ENCODE measurements at places on chromosomes 12 and 14.

DNA sequence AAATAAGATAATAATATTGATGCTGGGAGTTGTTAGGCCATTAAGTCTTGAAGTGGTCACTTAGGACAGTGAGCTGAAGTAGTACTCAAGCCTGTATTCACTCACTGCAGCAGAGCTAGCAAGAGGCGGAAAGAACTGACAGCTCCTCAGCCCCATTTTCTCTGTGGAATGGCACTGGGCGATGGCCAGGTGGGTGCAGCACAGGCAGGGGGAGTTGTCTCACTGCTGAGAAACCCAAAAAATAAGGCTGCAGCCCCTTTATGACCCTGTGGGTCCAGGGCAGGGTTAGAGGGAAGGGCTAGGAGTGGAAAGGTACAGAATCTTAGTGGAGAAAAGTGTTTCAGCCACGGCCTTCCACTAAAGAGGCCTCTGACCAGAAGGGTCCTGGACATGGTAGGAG is 35.5 kb downstream of the PDZRN4 start:
- DNase-seq, result no peak

GRCh38 chr12:71061451-71061850 is 96.3 kb downstream of the TSPAN8 start:
- no peak for DNase-seq

DNA sequence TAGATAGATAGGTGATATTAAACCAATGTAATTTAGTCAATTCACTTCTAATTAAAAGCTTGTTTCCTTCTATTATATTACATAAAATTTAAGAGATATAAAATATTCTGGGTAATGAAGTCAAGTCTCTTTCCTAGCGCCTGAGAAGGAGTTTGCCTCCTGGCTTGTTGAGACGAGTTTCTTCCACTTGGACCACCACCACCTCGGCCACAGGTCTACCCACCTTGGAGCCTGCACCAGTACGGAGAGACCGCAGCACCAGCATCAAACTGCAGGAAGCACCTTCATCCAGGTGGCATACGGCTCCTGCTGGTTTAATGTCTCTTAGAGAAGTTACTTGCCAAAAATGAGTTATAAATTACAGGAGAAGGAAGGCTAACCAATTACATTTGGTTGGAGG is 79.0 kb upstream of the SLCO1C1 start:
- DNase-seq, result no peak

DNA sequence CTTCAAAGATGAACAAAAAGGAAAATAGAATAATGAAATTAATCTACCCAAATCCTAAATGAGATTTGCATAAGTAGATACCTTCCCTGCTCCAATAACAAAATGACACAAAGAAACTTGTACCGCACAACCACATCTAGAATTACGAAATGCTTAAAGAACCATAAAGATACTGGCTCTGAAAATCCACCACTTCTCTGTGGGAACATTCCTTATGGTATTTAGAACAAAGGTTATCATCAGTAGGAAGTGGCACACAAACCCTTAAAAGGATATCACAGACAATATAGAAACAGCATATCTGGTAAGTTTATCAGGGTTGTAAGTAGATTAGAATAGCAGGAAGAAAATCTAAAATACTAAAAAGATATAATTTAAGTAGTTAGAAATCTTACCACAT is 11.6 kb downstream of the IAPP start:
- no peak for DNase-seq

- peak; percentile 57 for DNase-seq
Measured at GRCh38 chr12:6039894-6040601, 84.4 kb downstream of the VWF start.

- peak; percentile 78 for DNase-seq
Measured at GRCh38 chr12:52884526-52885293, 20.2 kb downstream of the KRT8 start.

GRCh38 chr14:98548071-98548686 is 723.8 kb downstream of the BCL11B start:
- DNase-seq, result no peak

- no peak for DNase-seq
Measured at GRCh38 chr14:106513302-106513701, 986.9 kb downstream of the TMEM121 start.

DNA sequence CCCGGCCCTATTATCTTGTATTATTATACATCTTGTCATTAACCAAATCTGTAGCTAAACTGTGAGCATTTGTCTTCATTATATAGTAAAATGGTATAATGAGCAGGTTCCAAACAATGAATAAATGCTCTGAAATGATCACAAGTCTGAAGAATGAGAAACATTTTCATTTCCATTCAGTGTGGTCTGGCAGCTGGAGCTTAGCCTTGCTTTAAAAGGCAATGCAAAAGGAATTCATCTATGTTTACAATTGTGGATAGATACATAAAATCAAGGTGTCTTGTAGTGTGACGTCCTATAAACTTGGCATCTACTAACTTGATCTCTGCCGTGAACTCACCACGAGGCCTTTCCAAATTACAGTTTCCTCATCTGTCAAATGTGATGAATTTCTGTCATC is 168.3 kb downstream of the RMST start:
- no peak for DNase-seq

- no peak for DNase-seq
Measured at GRCh38 chr14:61542848-61543790, 152.2 kb upstream of the HIF1A start.

DNA sequence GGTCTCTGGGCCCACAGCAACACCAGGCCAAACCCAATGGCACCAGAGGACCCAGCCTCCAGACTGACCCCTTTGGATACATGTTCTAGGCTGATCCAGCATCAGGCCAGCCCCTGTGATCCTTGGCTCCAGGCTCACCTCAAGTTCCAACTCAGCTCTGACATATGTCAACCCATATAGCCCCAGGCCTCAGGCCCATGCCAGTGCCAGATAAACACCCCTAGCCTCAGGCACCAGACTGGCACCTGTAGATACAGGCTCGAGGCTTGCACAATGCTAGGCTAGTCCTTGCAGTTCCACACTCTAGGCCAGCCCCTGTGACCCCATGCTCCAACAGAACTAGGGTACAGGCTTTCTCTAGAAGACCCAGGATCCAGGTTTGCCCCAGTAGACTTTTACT is 287.5 kb downstream of the KCNC2 start:
- DNase-seq, result no peak

GRCh38 chr14:56351861-56352260 is 227.7 kb upstream of the TMEM260 start:
- DNase-seq, result no peak

DNA sequence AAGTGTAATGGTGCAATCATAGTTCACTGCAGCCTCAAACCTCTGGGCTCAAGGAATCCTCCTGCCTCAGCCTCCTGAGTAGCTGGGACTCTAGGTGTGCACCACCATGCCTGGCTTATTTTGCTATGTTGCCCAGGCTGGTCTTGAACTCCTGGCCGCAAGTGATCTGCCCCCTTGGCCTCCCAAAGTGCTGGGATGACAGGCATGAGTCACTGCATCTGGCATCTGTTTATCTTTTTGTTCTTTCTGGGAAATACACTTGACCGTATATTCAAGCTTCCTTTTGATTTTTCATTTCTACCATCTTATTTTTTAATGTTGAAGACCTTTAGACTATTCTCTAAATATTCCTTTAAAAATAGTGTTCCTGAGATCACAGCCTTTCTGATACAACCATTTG is 82.4 kb upstream of the OSBPL8 start:
- DNase-seq, result no peak

GRCh38 chr14:103391048-103391447 is 5.8 kb downstream of the MARK3 start:
- DNase-seq, result no peak

GRCh38 chr14:70724110-70724509 is 82.4 kb downstream of the TTC9 start:
- no peak for DNase-seq

DNA sequence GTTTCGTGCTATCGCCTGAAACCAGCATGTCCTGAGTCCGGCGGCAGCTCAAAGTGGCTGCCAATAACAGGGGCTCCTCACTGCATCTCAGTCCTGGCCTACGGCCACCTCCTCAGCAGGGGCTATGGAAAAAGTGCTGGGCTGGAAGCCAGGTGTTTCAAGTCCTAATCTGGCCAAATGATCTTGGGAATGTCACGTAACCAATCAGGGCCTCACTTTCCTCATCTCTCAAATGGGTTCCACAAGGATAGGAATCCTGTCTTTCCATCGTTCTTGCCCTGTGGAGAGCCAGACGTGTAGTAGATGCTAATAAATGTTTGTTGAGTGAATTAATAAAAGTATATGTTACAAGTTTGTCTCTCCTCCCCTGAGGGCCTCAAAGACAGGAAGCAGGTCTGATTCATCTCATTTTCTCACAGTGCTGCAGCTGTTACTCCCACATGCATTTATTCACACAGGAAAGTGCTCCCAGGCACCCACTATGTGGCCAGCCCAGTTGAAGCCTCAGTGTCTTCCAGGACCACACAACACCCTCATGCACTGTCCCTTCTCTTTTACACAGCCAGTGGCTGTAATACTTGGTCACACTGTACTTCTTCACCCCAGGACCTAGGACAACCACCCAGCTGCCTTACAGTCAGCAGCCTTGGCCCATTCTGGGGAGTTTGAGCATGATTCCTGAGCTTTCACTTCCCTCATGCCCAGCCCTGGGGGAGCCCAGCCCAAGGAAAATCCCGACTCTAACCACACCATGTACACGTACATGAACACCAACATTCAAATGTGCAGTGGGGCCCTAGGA is 5.0 kb downstream of the CMKLR1 start:
- no peak for DNase-seq

DNA sequence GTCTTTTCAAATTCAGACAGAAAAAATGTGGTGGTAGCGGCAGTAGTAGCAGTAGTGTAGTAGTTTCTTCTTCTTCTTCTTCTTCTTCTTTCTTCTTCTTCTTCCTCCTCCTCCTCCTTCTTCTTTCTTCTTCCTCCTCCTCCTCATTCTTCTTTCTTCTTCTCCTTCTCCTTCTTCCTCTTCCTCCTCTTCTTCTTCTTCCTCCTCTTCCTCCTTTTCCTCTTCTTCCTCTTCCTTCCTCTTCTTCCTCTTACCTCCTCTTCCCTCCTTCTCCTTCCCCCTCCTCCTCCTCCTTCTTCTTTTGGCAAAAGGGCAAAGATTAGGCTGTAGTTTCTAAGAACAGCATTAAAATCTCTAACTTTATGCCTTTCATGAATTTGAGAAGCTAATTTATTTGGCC is 59.6 kb upstream of the INSM2 start:
- DNase-seq, result no peak

DNA sequence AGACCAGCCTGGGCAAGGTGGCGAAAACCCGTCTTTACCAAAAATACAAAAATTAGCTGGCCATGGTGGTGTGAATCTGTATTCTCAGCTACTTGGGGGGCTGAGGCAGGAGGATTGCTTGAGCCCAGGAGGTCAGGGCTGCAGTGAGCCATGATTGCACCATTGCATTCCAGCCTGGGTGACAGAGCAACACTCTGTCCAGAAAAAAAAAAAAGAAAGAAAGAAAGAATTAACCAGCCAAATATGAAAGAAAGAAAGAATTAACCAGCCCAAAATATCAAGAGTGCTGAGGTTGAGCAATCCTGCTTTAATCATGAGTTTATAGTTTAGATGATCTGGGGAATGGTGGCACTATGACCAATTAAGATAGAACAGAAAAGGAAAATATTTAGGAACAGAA is 3.5 kb upstream of the ACTN1 start:
- DNase-seq, result no peak

- DNase-seq, result no peak
Measured at GRCh38 chr12:76533331-76533730, 26.2 kb downstream of the OSBPL8 start.

DNA sequence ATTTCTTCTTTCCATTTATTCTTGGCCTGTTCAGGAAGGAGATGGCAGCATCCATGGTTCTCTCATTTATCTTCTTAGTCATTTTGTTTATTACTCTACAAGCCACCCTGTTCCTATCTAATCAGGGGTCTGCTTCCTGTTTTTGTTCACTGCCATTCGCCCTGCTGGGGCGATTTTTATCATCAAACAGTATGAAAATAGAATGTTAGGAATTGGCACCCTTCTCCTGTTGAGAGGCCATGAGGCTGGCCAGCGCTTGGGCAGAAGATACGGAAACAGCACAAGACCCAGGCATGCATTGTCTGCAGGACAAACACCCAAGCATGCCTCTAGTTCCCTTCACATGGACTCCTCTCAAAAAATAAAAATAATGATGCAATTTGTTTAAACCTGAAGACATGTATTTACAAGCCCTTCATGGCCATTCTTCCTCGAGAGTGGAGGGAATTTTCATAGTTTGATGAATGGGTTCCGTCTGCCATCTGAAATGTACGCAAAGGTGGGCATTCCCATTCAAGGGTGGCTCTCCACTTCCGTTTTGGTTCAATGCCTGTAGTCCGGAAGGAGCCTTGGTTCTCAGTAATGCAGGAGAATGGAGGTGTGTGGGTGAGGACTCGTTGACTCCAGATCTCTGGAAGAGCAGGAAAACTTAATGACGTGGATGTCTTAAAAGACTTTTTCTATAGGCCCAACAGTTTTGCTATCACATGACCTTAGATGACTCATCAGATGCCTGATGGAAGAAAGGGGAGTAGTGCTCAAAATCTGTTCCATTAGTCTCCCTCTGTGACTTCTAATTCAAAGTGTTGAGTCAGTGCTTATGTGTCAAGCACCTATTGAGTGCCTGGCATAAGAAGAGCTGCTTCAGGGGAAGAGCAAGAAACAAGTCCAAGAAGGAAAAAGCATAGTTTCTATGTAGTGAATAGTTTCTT is 252.4 kb upstream of the TBX3 start:
- DNase-seq, result no peak

- no peak for DNase-seq
Measured at GRCh38 chr12:131751335-131751734, 40.4 kb downstream of the SFSWAP start.

- no peak for DNase-seq
Measured at GRCh38 chr12:92756898-92757596, 54.3 kb downstream of the PLEKHG7 start.

- no peak for DNase-seq
Measured at GRCh38 chr12:79069009-79069408, 204.4 kb downstream of the SYT1 start.

- DNase-seq, result no peak
Measured at GRCh38 chr12:6536894-6537579, 2.7 kb downstream of the GAPDH start.

- DNase-seq, result no peak
Measured at GRCh38 chr12:4643747-4644146, 5.1 kb downstream of the AKAP3 start.

GRCh38 chr12:13007496-13008233 is 7.6 kb upstream of the HEBP1 start:
- DNase-seq, result no peak
